ENCODE measurements at places on chromosomes 3 and 15.

DNA sequence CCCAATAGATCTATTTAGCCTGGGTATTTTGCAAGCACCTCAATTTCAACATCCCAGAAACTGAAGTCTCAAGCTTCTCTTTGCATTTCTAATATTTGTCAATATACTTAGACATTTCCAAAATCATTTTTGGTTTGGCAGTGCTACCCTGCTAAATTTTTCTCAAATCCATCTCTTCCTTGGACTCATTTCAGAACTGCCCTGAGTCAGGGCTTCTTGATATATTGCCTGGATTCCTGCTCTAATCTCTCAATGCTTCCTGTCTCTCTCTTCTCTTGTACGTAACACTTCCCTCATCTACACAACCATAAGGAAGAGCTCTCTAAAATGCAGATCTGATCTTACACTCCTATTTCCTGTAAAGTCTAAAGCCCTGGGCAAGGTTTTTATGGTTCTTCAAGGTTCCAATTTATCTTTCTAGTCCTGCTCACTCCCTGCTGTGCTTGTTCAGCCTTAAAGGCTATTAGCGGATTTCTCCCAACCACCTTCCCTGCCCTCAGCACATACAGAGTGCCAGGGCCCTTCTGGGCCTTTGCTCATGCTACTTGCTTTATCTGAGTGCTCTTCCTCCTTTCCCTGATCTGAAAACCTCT lies 53.0 kb upstream of the MME start:
- DNase-seq, result no peak

DNA sequence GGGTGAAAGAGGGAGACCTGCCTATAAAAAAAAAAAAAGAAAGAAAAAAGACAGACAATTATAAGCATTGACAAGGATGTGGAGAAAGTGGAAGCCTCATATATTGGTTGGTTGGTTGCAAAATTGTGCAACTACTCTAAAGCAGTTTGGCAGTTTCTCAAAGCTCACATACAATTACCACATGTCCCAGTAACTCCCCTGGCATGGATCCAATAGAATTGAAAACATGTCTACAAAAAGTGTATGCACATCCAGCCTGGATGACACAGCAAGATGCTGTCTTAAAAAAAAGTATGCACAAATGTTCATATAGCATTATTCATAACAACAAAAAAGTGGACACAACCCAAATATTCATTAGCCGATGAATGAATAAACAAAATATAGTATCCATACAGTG lies 19.5 kb downstream of the SETMAR start:
- DNase-seq, result no peak

- no peak for DNase-seq
Measured at GRCh38 chr15:81807806-81808205, 238.0 kb downstream of the MEX3B start.

- no peak for DNase-seq
Measured at GRCh38 chr15:64010719-64011118, 35.6 kb downstream of the DAPK2 start.

- no peak for DNase-seq
Measured at GRCh38 chr3:16477056-16477455, 36.4 kb downstream of the RFTN1 start.

- no peak for DNase-seq
Measured at GRCh38 chr3:149376718-149377407, 586 bp downstream of the TM4SF1 start.

DNA sequence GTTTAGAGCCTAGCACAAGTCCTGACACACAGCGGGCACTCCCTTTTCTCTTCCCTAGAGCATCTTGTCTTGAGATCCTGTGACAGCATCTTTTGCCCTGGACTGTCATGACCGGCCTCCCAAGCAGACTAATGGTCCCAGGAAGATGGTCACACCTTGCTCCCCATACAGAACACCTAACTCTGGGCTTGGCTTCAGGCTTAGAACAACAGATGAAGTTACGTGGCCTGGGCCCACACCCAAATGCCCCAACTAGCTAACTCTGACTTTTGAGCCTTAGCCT lies 781 bp upstream of the IP6K1 start:
- DNase-seq, result no peak

GRCh38 chr15:40762919-40763800 lies 708 bp upstream of the GCHFR start:
- no peak for DNase-seq

DNA sequence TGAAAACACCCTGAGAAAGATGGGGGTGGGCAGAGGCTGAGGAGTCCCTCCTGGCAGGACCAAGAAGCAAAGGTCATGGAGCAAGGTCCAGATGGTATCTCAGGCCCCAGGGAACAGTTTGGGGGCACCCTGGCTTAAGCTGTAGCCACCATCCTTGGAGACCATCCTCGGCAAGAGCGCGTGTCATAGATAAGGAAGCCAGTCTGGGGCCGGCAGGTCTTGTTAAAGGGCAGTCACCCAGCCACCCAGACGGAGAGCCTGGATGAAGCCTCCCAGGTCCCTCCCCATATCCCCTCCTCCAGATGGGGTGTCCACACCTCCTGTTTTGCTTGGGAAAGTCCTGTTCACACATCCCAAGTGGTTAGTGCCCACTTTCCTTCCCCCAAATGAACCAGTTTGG lies 191.1 kb downstream of the KLF13 start:
- DNase-seq, result no peak

DNA sequence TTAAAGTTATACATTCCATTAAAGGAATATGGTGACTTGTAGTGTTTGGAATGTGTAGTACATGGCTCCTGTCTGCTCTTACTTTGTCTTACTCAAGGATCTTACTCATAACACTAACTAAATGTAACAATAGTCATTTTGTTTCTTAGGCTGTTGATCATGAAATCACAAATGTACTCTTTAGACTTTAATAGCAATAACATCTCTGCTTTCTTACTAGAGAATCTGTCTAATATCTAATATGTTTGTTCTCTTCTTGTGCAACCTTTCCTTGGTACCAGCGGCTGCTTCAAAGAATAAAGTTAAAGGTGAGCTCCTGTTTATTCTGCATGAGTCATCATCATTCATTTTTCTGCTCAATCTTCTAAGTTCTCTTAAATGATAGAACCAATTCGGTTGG lies 767.5 kb downstream of the CADM2 start:
- DNase-seq, result no peak

- DNase-seq, result no peak
Measured at GRCh38 chr15:36161771-36162212, 417.6 kb upstream of the CDIN1 start.

DNA sequence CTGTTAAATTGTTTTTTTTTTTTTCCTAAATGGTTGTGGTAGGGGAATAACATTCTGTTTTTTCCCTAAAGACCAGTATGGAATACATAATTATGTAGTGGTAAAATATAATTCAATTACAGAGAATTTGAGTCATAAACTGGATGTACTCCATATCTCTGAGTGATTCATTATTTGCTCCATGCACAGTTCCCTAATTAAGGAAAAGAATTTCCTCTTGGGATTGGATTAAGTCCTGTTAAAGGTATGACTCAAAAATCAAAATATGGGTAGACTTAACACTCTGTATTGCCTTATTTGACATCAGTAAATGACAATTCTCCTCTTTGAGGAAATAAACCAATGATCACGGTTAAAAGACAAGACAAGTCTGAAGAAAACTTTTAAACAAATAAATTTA lies 78.0 kb upstream of the KCNH8 start:
- no peak for DNase-seq

GRCh38 chr15:48653913-48654670 lies 8.6 kb upstream of the FBN1 start:
- DNase-seq, result no peak

DNA sequence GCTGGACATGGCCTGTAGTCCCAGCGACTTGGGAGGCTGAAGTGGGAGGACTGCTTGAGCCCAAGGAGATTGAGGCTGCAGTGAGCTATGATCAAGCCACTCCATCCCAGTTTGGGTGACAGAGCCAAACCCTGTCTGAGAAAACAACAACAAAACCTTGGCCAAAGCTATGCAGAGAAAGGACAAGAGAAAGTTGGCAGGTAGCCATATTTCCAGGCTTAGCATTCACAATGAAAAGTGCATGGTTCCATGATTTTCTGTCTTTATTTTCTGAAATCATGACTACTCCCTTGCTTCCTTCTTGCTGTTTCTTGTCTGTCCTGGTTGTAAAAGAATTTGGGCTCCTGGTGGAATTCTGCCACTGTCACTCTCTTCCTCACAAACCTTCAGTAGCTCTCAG lies 284.6 kb upstream of the C2CD4B start:
- DNase-seq, result no peak

DNA sequence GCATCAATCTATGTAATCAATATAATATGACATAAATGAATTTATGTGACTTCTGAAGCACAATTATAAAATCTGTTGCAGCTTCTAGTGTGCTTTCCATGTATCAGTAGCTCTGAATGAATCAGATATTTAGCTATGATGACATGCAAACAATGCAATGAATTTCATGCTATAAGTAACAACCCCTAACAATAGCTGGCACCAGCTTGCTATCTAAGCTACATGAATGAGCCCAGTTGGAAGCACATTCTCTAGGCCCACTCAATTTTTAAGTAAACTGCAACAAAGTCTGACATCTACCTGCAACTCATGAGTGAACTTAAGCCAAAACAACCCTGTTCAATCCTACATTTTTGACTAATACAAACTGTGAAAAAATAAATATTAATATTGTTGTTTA lies 507.3 kb upstream of the ROBO1 start:
- DNase-seq, result no peak

GRCh38 chr3:120854908-120855526 lies 53.0 kb upstream of the STXBP5L start:
- no peak for DNase-seq

- DNase-seq, result no peak
Measured at GRCh38 chr3:120773932-120774331, 31.4 kb downstream of the GTF2E1 start.

DNA sequence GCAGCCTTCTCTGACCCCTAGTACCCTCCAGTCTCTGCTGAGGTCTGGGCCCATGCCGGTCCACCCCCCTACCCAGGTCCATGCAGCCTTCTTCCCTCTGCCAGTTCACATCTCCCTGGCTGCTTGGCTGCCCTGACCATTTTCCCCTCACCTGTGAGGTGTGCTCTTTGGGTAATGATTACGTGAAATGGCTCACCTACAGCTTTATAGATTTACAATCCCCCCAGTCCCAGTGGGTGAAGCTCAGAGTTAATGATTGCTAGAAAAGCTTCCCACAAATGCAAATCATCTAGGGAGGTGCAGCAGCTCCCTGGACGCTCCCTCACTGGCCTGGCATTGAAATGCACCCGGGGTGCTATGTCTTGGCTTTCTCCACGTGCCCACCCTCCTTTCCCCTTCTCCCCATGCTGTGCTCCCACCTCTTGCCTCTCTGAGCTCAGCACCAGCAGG lies 18.7 kb downstream of the PAQR5 start:
- DNase-seq, result no peak

DNA sequence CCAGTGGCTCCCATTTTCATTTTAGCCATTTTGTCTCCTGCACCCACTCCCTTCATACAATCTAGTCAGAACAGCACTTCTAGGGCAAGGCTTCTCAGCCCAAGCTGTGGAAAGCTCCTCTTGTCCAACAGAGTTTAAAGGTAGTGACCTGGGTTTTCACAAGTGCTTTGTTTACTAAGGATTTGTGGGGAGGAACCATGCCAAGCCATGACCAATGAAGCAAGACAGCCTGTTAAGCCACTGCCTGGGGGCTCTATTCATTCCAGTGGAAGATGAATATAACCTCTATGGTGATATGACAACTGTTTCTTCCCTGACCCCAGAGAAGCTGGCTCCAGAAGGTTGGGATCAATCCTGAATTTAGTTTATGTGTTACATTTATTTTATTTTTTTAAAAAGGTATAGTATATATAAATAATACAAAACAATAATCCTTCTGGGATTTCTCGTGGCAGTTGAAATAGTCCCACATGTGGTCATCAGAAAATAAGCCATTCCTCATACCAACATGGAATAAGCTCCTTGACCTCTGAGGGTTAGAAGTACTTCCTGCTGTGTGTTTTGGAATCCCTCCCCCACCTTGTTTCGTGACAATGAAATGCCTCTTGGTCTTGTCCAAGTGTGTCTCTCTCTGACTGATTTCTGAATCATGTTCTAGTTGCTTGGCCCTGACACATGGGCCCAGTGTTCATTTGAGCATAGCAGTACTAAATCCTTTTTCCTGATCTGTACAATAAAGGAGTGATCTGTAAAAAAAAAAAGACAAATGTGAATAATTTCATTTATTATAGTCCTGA lies 13.3 kb upstream of the THUMPD3 start:
- DNase-seq, result no peak

DNA sequence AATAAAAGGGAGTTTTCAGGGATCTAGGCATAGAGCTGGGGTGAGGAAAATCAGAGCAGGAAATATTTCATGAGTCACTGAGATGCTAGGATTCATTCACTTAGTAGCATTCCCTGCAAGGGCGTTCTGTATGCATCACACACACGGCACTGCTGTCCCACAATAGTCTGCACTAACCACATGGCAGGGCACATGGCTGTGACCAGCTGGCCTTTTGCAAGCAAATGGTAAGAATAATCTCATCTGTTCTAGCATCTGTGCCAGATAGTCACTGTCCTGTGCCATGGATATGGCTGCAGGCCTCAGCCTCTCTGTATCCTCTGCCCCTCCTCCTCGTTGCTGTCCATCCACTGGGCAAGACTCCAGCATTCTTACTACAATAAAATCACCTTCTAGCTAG lies 37.8 kb downstream of the BOC start:
- DNase-seq, result no peak

DNA sequence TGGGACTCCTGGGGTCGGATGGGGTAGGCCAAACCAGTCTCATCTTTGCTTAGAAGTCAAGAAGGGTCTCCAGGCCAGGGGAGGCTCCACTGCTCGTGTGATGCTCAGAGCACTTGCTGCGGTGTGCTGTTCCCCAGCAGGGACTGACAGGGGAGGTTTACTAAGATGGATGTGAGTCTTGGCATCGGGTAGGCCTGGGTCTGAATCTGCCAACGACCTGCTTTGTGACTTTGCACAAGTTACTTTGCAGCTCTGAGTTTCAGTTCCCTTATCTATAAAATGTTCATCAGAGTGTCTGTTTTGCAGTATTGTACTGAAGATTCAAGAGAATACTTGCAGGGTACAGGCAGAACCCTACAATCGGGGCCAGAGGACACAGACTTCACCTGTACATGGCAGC lies 17.3 kb upstream of the CDCP1 start:
- no peak for DNase-seq

- no peak for DNase-seq
Measured at GRCh38 chr15:80694611-80695098, 455 bp upstream of the ABHD17C start.

DNA sequence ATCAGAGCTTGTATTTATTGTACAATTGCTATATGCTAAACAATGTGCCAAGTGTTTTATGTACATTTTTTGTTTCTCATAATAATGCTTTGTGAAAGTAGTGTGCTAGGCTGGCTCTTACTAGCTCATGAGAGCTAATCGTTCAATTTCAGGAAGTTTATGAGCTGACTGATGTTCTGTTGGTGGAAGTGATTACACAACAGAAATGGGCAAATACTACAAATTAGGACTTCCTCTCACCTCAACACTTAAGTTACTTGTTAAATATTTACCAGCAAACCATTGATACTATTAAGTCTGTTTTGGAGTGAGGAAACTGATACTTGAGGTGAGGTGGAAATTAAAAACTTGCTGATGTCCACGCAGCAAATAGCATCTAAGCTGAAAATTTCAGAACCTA lies 32.3 kb downstream of the SLC9C1 start:
- no peak for DNase-seq
